Activated CD4-positive, alpha-beta T cell treated with anti-CD3 and anti-CD28 coated beads for 1 hour (primary cell): ENCODE measurements at places on chromosomes 2 and 18.

DNA sequence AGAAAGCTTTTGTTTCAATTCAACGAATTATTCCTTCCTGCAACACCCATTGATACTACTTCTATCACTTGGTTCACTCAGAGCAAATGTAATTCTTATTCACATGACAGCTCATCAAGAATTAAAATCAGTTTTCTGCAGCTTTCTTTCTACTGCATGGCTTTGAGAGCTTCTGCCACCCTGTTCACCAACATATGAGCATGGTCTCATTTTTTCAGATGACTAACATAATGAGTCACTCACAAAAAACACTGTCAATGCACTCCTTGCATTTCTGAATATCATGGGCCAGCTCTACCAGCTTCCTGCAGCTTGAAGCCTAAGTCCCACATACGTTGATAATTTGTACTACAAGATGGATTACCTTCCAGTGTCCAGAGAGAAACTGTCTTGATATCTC lies 342.9 kb downstream of the LRATD1 start:
- no peak for DNase-seq

DNA sequence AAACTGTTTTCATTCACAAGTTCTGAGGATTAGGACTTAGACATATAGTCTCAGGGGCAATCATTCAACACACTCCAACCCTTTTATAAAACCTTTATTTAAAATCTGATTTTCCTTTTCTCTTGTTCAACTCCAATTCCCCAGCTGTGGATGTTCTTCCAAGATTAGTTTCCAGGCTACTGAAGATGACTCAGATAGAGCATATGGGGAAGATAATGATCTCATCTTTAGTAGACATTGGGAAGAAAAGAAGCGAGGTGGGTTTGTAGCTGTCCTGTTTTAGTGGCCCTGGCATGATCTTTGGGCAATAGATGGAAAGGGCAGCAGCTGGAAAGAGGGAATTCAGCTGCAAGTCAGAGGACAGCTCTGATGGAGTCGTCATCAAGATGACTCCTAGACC lies 247.7 kb upstream of the CCDC68 start:
- no peak for DNase-seq

- no peak for DNase-seq
These were observed 168.6 kb downstream of the SS18 start for GRCh38 chr18:25921677-25922421.

GRCh38 chr2:151630372-151630771 lies 103.9 kb downstream of the NEB start:
- no peak for DNase-seq

DNA sequence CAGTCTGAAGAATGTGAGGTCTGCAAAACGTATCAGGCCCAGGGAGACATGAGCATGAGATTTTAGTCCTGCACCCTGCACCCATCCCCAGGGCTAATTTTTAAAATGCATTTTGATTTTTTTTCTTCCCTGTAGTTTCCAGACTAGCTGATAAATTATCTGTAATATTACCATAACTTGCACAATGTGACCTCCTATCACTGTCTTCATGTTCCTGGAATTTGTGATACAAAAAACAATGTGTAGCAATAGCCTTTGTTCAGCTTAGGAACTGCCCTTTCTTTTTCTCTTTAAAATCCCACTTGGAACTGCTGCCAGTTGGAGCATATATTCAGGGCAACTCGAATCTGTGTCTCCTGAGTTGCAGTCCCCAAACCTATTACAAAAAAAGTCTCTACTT lies 222.8 kb upstream of the HS6ST1 start:
- no peak for DNase-seq
